ENCODE measurements at places on chromosomes 4 and X.

DNA sequence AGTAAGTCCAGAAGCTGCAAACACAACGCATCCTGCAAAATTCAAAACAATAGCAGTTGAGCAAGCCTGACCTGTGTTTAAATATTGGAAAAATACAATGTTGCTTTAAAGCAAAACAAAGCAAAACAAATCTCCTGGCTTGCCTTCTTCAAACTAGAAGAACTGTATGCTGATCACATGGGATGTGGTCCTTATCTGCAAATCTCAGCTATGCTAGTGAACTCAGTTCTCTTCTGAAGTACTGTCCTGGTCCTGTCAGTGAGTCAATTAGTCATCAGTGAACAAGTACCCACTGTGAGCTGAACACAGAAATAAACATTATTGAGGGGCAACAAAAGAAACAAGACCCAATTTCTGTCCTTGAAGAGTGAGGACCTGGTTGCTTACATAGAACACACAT is 522.5 kb downstream of the SMARCA1 start:
- no peak for DNase-seq

DNA sequence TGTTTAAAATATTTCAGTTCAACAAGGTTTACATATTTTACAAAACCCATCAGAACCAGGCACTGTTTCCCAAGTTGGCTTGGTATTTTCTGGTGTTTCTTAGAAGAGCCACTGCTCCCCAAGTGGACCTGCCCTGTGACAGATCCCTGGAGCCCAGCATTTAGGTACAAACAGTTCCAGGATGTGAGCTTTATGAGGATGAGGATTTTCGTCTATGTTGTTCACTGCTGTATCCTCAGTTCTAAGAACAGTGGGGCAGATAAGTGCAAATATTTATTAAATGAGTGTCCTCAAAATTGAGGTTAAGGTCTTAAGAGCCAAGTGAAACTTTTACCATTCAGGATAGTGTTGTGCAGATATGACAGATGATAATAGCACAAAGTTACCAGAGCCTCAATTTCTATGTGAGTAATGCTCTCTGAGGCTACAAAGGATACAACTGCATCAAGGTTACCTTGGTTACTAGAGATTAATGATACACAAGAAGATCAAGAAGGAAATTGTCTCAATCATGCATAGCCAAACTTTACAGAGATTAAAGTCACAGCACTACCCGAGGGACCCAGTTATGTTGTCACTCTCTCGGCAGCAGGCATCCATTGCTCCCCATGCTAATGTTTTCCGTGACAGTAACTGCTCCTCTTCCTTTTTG is 37.5 kb downstream of the ANXA3 start:
- no peak for DNase-seq

DNA sequence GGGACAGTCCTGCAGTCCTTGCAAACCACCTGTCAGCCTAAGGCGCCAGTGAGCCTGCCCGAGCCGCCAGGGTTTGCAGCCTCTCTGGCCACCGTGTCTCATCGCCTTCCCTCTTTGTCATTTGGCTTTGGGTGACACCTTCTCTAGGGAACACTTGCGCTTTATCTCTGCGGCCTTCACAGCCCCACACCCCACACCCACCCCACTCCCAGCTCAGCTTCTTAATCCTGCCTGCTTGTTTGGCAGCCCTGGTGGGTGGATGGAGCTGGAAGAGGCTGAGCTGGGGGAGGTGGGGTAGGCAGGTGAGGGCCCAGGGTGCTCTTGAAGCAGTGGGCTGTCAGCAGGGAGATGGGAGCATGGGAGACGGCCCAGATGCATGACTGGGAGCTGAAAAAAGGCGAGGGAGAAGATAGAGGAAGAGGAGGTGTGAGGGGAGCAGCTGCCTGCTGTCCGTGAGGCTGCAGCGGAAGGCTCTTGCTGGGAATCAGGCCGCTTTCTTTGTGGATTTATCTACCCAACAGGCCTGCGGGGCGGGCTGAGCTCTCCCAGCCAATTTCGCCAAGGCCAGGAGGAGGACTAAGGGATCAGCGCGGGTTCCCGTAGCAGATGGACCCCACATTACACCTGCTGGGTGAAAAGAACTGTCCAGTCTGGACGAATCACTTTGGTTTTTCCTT is 97.5 kb upstream of the STOX2 start:
- no peak for DNase-seq

DNA sequence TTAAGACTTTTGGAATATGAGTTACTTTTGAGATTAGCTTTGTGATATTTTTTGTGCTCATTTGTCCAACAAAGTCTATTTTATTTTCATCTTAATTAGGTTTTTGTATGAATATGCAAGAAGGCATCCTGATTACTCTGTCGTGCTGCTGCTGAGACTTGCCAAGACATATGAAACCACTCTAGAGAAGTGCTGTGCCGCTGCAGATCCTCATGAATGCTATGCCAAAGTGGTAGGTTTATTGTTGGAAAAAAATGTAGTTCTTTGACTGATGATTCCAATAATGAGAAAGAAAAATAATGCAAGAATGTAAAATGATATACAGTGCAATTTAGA is 10.8 kb downstream of the ALB start:
- no peak for DNase-seq

GRCh38 chr4:98653890-98654867 is 4.2 kb downstream of the TSPAN5 start:
- DNase-seq, result no peak

GRCh38 chr4:146027761-146028160 is 89.1 kb upstream of the ZNF827 start:
- DNase-seq, result no peak

DNA sequence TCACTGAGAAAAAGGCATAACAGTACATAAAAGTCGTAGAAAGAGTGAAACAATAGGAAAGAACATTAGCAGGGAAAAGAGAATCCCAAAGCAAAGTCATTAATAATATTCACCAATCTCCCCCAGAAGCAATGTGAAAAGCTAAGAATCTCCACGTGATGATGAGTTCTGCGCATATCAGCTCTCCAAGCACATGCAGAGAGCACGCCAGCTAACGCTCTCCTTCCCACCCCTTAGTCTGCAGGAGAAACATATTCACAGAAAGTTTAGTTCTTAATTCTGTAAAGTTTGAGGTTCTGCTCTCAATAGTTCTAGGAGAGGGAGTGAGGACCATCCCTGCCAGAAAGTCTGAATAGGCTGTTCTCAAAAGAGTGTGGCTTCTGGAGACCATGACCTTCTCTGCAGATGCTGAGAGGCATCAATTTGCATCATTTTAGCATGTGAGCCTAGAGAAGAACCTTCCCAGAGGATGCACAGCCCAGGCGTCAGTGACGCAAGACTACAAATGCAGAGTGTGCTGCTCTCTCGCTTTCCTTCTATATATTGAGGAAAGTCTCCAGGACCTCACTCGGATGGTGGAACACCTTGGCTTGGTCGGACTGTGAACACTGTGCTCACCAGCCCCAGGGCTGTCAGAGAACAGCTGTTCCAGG is 51.3 kb upstream of the AFAP1 start:
- DNase-seq, result no peak

GRCh38 chr4:3317656-3318211 is 24.9 kb downstream of the RGS12 start:
- DNase-seq, result no peak

DNA sequence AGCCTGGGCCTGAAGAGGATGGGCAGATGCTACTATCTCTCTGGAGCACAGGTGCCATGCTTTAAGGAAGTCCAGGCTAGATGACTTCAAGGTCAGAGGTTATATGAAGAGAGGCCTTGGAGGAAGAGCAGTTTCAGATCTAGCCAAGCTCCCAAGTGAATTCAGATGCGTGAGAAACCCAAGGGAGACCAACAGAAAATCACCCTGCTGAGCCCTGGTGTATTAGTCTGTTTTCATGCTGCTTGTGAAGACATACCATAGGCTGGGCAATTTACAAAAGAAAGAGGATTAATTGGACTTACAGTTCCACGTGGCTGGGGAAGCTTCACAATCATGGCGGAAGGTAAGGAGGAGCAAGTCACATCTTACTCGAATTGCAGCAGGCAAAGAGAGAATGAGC is 47.8 kb upstream of the LGI2 start:
- no peak for DNase-seq
